ENCODE measurements at places on chromosomes 7 and 10.

GRCh38 chr10:12019283-12019971, 23.2 kb downstream of the UPF2 start:
- DNase-seq, result no peak

DNA sequence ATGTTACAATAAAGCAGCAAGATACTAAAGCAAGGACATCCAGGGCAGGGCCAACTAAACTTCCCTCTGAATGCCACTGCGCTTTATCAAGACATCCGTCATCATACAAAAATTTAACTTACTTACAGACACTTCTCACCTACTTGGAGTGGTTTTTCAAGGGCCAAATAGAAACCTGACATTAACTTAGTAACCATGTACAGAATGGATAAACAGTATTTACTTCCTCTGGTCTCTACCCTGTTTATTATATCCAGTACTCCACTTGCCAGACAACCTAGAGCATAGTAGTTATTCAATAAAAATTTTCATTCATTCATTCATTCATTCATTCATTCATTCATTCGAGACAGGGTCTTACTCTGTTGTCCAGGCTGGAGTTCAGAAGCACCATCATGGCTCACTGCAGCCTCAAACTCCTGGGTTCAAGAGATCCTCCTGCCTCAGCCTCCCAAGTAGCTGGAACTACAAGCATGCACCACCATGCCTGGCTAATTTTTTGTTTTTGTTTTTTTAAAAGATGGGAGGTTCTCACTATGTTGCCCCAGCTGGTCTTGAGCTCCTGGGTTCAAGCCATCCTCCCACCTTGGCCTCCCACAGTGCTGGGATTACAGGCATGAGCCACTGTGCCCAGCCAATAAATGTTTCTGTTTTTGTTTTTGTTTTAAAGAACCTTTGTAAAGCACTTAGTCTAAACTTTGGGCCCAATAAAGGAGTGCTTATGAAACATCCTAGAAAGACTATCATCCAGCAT, 19.0 kb downstream of the SMURF1 start:
- no peak for DNase-seq

- DNase-seq, result peak; percentile 40
Measured at GRCh38 chr10:89644967-89645741, at the start of gene PANK1. TSS of gene PANK1 (minus strand) at chr10:89645242. CDS start at chr10:89644891, 351 bp downstream.

DNA sequence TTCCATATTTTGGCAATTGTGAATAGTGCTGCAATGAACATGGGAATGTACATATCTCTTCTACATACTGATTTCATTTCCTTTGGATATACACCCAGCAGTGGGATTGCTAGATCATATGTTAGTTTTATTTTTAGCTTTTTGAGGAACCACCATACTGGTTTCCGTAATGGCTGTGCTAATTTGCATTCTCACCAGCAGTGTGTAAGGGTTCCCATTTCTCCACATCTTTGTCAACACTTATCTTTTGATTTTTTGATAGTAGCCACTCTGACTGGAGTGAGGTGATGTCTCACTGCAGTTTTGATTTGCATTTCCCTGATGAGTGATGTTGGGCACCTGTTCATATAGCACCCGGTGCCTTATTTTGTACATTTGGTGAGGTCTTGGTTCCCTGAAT, 519.6 kb downstream of the REEP3 start:
- no peak for DNase-seq

GRCh38 chr7:70416986-70417655, 714.8 kb upstream of the GALNT17 start:
- no peak for DNase-seq

- no peak for DNase-seq
Measured at GRCh38 chr7:132049462-132050304, 493.3 kb upstream of the PODXL start.

GRCh38 chr7:148687555-148687954, 11.1 kb upstream of the CUL1 start:
- no peak for DNase-seq

DNA sequence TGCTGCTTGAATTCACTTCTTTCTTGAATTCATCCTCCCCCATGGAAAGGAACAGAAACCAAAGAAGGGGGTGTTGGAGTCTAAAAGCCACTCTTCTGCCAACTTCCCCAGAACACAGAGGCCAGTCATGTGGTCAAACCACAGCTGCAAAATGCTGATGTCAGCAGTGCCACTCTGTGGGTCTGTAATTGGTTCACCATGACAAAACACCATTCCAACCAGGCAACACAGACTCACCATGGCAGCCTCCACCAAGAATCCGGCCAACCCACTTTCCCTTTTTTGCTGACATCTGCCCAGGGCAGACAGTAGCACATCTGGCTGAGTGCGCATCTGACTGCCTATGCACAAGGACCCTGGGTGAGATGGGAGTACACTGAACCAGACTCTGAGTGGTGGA, 16.8 kb downstream of the OSBPL3 start:
- no peak for DNase-seq

DNA sequence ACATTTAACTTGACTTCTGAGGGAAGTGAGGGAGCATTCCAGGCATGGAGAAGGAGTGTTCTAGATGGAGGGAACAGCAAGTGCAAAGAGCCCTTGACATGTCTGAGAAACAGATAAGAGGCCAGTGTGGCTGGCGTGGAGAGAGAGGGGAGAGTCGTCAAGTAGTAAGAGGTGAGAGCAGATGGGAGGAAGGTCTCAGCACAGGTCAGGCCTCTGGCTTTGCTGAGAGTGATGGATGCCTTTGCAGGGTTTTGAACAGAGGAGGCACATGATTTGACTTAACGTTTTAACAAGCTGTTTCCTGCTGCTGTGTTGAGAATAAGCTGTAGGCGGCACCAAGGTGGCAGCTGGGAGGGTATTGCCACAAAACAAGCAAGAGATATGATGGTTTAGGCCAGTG, 97.2 kb downstream of the KAT6B start:
- DNase-seq, result no peak

DNA sequence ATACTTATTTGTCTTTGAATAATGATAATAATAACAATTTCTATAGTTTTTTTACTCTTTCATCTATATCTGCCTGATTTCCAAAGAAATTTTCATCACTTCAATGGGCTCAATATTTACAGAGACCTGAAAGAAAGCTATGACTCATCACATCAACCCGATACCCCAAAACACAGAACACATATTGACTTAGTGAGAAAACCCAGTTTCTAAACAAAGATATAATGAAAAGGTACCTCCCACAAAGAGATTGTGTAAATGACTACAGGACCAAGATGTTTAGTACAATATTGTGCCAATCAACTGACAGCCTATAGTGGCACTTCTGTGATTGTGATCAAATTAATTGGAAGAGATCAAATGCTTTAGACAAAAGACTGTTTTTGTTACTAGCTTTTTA, 133.9 kb downstream of the PCDH15 start:
- DNase-seq, result no peak

- DNase-seq, result no peak
Measured at GRCh38 chr7:104901240-104901619, 112.8 kb upstream of the KMT2E start.

DNA sequence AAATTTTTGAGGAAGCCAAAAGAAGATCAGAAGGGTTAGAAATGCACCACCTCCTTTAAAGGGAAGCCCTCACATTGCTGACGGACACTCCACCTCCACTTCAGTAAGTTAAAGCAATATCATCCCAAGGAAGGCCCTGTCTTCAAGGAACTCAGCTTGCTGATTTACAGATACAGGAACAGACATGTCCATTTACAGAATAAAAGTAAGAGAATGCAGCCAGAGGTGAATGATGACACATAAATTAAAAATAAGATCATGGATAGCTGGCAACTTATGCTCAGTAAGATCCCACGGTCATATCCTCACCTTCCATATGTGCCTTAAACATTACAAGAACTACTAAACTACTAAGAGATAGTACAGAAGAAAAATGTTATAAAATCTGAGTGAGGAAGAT, 20.4 kb downstream of the GRB10 start:
- DNase-seq, result no peak

GRCh38 chr7:132451161-132451560, 125.1 kb downstream of the PLXNA4 start:
- DNase-seq, result no peak

- DNase-seq, result no peak
Measured at GRCh38 chr7:30167901-30168300, 33.1 kb downstream of the MTURN start.

GRCh38 chr10:90930070-90930837, 9.4 kb upstream of the ANKRD1 start:
- DNase-seq, result peak; percentile 50

DNA sequence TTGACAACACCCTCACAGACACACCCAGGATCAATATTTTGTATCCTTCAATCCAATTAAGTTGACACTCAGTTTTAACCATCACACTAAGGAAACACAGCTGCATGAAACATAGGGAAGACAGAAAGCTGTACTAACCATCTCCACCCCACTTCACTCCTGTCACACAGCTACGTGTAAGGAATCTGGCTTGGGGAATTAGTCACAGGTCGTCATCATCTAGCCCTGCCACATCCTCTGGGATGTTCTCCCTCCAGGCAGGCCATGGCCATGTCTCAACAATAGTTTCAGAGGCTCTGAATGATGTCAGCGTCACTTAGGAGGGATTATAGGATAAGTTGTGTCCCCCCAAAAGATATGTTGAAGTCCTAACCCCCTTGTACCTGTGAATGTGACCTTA, 10.8 kb upstream of the SEMA3C start:
- peak; percentile 7 for DNase-seq

- DNase-seq, result no peak
Measured at GRCh38 chr10:34916314-34916713, 101.2 kb upstream of the PARD3 start.

DNA sequence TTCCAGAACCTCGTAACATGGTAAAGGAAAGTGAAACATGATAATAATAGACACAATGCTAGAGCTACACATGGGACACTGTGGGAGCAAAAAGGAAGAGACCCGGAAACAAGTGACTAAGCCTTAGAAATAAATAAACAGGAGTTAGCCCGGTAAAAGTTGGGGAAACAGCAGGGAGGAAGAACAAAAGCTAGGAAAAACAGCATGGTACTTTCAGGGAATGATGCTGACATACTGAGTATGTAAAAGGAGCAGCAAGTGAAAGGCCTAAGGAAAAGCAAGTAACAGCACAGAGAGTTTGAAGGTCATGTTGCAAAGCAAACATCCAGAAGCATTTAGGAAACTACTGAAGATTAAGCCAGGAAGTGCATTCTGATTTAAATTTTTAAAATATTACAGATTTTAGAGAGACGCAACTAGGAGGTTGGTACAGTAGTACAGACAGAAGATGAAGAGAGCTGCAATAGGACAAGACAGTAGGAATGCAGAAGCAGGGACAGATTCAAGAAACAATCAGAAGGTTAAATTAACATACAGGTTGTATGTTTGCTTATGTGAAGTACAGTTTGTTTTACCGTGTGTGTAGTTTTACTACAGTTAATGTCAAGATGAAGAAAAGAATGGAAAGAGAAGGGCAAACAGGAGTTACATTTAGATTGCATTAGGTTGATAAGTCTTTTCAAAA, 63.7 kb downstream of the ARHGAP12 start:
- DNase-seq, result no peak

GRCh38 chr10:101287997-101288635, 58.9 kb upstream of the LBX1 start:
- DNase-seq, result no peak

DNA sequence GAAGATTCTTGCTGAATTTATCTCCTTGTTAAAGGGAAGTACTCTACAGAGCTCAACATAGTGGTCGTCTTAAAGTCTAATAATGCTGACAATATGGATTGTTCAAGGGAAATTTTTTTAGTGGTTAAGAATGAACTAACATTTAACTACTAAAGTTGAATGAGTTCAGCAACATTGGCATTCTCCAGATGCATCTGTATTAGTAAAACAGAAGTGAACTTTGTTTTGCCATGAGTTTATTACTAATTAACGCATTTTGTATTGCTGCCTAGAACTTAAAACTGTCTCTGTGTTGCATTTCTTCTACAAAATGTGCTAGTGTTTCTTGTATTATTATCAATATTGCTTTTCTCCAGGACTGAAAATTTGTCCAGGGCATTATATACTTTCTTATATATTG, 67.5 kb downstream of the C1GALT1 start:
- no peak for DNase-seq

DNA sequence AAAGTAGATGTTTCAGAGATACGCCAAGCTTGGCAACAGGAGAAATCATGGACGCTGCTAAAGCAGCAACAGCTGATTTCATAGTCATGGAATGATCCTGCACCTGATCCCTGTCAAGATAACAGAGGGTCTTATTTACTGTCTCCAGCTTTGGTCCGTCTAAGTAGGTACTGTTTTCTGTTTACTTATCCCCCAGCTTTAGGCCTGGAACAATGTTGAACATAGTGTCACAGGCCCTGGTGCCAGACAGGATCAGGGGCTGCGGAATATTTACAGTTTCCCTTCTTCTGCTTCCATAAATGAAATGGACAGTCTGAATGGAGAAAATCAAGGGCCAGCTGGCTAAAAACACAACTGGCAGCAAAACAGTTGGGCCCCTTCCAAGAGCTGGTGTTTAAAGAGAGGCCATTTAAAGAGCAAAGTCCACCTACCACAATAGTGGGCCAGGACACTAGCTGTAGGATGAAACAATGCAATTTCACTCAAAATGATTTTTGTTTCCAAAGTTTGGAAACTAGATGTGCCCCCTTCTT, 2.9 kb downstream of the GPR37 start:
- no peak for DNase-seq

DNA sequence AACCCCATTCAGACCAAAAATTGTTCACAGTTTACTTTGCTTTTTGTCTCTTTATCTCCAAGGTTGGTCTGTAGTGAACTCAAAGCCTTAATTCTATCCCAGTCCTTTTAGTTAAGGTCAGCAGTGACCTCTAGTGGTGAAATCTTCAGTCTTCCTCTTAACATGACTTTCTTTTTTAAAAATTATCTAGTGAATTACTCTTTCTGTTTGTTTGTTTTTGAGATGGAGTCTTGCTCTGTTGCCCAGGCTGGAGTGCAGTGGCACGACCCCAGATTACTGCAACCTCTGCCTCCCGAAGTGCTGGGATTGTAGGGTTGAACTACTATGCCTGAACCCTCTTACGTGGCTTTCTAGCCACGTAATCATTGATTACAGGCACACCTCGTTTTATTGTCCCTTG, 25.0 kb downstream of the ZNF487 start:
- DNase-seq, result no peak

DNA sequence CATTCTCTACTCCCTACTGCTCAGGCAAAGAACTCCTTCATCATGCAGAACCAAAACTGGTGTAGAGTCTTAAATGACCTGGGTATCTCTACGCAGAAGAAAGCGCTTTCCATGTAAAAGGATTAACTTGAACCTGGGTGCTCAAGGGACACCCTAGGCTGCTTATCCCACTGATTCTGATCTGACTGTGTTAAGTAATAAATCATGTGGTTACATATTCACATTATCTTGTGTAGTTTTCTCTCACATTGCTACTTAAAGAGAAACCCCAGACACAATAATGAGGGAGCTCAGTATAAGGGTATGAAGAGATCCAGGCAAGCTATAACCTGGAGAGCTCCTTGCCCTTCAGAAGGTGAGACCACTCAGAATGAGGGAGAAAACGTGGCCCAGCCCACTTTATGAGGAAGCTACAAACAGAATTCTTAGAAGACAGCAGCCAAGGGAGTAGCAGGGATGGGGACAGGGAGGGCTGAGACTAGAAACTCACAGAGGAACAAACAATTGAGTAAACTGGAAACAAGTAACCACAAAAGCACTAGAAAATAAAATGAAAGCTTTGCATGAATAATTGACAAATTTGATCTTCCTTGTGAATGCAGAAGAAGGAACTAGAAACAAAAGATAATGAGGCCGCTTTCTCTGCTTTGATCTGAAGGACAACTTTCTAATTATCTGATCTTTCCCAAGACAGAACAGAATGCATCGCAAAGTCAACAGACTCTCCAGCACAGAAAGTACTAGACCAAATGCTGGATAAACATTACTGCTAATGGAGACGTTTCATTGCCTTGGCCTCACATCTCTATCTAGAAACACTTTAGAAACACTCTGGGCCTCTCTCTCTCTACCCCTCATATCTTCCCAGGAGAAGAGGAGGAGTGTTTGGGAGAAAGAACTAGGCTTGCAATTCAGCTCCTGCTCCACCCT, 76.1 kb downstream of the LRRC17 start:
- no peak for DNase-seq
